ENCODE measurements at places on chromosomes 6 and 20.

DNA sequence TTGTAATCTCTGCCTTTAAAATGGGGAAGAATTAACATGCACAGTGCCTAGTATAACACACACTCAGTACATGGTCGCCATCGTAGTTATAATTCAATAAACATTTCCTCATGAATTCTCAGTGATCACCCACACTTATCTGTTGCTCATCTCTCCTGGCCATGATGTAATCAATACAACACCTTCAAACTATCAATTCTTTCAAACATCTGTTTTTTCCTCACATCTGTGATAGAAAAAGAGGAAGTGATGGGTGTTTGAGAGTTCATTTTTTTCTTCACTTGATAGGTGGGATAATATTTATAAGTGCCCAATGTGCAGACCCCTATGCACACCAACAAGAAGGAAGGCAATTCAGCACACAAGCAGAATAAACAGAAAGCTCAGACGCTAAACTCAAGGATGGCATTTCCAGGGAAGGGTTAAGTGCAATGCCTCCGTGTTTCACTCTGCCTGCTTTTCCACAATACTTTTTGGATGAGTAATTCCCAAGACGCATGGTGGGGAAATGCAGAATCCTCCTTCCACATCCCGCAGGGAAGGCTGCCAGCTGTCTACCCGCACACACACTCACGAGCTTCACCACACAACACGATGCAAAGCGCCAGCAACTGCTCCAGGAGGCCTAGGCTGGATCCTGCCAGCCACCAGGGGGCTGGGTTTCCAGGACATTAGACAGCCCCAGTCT lies 100.3 kb downstream of the GMPR start:
- no peak for DNase-seq

DNA sequence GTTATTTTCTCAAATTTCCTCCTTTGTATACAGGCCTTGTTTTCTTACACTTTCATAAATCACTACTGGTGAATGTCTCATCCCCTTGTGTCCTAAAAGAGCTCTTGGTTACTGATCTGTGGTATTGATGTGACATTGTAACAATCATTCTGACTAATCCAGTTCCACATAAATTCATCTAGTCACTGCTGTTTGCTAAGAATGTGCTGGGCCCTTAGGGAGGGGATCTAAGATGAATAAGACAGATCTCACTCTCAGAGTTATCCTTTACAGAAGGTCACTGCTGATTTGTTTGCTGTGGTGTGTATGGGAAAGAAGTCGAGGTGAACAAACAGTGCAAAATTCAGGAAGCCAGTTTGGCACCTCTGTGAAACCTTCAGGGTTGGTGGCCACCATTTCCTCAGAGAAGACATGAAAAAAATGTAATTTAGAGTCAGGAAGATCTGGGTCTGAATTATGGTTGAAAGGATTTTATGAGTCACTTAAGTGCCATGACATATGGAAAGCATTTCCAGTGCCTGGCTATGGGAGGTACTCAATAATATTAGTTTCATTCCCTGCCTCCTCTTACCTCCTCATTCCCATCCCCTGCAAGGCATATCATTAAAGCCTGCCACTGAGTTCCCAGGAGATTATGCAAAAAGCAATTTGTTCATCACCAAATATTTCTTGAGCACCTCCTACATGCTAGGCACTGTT lies 121.8 kb downstream of the COL9A1 start:
- no peak for DNase-seq

- DNase-seq: no peak
These were observed 95.3 kb upstream of the MAN1A1 start for GRCh38 chr6:119444642-119445557.

- DNase-seq: no peak
These were observed 133.0 kb downstream of the LCA5 start for GRCh38 chr6:79404261-79404660.

DNA sequence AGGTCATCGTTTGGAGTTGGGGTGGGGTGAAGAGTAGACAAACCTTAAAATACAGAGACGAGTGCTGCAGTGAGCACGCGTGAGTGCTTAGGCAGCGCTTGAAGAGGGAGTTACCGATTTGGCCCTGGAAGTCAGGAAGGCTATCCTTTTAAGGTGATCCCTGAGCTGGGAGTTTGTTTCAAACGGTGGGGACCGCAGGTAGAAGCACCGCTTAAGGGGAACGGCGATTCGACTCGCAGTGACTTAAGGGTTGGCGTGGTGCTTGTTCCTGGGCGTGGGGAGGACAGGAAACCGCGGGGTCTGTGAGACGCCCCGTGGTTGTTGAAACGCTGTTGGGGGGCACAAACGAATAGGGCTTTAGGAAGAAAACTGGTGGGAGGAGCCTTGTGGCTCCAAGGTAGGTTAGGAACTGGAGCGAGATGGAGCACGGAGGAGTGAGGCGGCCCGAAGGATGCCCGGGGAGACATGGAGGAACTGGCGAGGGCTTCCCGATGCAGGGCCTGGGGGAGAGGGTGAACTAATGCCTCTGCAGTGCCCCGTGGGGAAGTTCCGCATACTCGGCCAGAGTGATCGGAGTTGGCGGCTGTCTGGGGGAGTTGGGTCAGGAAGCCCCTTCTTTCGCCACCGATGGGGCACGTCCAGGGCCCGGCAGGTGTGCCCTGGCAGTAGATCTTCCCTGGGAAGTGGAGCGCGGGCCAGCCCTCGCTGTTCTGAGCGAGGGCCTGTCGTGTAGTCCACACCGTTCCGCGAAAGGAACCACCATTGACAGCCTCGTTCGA lies 1.3 kb upstream of the CDYL start:
- DNase-seq: no peak

- no peak for DNase-seq
These were observed 116.5 kb upstream of the HDAC2 start for GRCh38 chr6:114087496-114087895.

- no peak for DNase-seq
These were observed 230.6 kb downstream of the UTRN start for GRCh38 chr6:144515761-144516160.

DNA sequence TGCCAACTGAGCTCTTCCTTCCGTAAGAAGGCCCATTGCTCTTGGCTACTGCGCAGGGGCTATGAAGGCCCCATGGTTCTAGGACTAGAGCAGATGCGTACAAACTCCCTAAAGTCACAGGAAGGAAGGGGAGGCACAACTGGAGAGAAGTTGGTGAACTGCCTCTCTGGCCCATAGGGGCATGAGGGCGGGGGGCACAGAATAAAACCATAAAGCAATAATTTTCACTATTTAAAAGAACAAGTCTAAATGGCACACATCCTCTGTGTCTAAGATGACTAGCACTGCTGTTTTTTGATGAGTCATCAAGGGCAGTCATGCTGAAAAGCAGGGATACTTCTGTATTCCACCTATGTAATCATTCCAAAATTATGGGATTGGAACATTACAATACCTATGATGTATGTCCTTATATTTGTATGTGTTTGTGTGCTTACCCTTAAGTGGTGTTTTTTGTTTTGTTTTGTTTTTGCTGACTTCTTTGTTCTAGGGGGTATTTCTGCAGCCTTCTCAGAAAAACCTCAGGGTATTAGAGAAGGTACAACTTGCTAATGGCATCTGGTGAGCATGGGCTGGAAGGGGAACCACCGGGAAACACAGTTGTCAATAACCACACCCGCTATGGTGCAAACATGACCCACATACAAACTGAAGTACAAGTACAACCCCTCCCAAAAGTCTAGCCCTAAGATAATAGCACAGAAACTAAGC lies 36.9 kb downstream of the B4GALT5 start:
- DNase-seq: no peak

GRCh38 chr6:132872923-132873322 lies 58.6 kb downstream of the RPS12 start:
- no peak for DNase-seq

DNA sequence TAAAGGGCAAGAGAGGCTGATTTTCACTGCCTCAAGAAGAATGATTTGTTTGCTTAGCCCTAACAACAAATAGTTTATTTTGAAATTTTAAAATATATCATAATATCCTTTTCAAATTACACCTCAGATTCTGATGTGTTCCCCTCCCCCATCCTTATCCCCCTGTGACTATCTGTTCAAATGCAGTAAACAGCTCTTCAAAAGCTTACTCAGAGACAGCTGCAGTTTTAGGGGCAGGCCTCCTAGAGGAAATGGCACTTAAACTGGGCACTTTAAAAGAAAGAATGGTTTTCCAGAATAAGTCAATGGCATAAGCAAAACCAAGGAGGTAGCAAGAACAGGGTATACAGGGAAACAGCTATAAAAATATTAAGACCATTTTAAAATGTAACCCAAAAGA lies 118.6 kb upstream of the UST start:
- no peak for DNase-seq

DNA sequence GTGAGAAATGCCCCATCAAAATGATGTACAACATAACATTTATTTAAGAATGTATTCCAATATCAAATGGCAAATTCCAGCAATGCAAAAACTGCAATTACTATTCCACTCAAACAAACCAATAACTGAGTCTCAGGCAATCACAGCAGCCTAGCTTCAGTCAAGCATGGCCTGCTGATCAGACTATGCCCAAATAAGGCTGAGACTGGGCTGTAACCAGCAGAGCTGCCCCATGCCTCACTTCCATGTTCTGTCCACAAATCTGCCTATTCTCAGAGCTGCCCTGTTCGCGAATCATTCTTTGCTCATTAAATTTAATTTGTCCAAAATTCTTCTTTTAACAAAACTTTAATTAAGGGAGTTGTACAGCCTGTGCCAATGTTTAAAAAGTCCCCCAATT lies 155.4 kb downstream of the FNDC1 start:
- no peak for DNase-seq

DNA sequence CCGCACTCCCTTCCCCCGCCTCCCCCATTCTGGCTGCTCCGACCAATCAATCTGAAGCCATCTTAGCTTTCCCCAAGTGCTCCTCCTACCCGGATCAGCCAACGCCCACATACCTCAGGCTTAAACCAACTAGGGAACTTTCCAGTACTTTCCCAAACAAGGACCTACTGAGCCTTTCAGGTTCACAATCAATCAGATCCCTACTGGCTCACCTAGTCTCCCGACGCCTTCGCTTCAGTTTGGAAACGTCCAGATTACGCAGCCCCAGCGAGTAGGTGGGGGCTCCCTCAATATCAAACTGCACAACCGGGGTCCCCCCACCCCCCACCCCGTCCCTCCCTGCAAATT lies 432 bp downstream of the HSPA1L start:
- peak; percentile 69 for DNase-seq

DNA sequence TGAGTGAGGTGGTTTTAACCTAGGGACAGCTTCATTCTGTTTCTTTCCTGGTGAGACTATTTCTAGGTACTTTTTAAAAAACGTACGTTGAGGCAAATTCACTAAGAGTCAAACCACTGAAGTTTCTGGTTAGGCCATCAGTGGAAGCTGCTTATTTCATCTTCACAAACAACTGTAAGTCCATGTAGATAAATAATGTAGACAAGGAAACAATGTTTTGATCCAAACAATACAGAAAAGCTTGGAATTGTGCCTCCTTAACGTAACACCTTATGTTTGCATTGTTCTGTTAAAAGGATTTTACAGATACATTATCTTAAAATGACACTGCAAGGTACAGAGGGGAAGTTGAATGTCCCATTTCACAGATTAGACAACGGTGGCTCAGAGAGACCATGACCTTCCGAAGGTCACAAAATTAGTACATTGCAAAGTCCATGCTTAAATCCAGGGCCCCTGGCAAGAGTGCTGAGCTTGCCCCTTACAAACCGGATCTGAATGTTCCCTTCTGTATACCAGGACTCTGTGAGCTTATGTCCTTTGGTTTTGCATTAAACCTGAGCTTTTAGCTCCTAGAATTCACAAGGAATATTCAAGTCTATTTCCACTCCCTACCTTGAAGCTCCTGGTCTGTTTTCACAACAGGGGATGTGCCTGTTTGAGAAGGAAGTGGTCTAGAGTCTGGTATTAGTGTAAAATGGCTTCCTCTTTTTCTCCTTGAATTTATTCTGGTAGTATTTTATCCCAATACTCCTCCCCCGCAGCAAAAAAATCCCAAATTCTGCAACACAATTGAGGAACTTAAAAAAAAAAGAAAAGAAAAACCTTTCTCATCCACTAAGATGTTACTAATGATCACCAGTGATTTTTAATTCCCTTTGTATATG lies 28.9 kb upstream of the ZNF217 start:
- no peak for DNase-seq

GRCh38 chr6:79421707-79422484 lies 115.3 kb downstream of the LCA5 start:
- DNase-seq: peak; percentile 81

DNA sequence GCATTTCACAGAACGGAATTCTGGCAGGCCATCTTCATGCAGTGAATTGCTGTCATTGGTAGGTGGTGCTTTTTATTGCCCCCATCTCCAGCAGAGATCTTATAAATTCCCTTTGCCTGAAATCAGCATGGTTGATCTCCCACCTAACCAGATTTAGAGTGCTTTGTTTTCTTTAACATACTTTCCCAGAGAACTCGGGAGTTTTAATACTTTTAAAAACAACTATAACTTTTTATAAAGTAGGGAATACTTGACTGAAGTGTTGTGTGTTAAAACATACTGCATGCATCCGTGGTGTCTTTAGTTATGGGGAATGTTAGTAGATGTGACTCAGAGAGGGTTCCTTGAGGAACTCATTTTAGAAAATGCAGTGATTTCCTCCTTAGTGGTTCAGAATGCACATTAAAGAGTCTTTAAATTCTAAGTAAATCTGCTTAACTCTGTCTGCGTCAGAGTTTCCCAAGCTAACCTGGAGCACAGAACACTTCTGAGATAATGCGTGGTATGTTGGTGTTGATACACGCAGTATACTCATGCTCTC lies 54.9 kb downstream of the AKAP12 start:
- no peak for DNase-seq

GRCh38 chr6:158048589-158048988 lies 66.9 kb downstream of the SYNJ2 start:
- DNase-seq: no peak

GRCh38 chr20:35134880-35135279 lies 12.3 kb downstream of the EDEM2 start:
- no peak for DNase-seq

DNA sequence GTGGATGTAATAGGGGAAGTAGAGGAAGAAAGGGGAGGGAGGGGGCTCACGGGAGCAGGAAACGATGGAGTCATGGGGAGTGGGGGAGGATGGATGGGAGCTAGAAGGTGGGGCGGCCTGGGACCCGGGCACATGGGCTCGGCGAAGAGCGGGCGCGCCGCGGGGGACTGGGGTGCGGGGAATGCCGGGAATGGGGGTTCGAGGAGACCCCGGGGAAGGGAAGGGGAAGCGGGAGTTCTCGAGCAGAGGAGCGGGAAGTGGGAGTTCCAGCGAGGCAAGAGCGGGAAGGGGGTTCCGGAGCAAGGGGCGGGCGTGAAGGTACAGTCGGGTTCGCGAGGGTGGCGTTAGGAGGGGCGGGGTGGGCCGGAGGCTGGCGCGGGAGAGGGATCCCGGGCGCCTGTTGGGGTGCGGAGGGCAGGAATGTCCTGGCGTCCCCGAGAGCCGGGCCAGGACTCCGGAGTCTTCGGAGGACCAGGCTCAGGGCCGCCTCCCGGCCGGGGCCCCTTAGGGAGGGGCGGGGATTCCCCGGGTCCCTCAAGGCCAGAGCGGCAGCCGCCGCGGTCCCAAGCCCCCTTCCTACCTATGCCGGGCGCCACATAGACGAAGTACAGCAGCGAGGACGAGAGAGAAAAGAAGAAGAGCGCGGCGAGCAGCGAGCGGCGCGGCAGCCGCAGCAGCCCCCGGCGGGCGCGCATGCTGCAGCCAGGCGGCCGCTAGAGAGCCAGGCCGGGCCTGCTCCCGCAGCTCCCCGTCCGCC lies 504 bp downstream of the B4GALT5 start:
- no peak for DNase-seq

- no peak for DNase-seq
These were observed 21.1 kb downstream of the AHCY start for GRCh38 chr20:34282041-34282440.

- no peak for DNase-seq
These were observed 308.1 kb downstream of the FOXC1 start for GRCh38 chr6:1917626-1918371.
